Hair follicular keratinocyte (primary cell): ENCODE measurements at places on chromosomes 16 and 17. TPM values are rescaled to one million over a fixed set of nuclear protein-coding genes. Genes with fewer than 3 reads are reported as not detected.

The LGALS9C gene
- 1.8 and 2.0 TPM in 2 replicates for total RNA-seq

The NME4 gene
- total RNA-seq = 110 and 125 TPM in 2 replicates

The FSCN2 gene
- not detected in 2 replicates for total RNA-seq

The MYH10 gene
- 36.1 and 50.4 TPM in 2 replicates for total RNA-seq

The CBFB gene
- 48.2 and 64.0 TPM in 2 replicates for total RNA-seq

The ARHGDIA gene
- 274 and 312 TPM in 2 replicates for total RNA-seq
